ENCODE measurements at places on chromosomes 6 and 20. TPM values are rescaled to one million over a fixed set of nuclear protein-coding genes. Genes with fewer than 3 reads are reported as not detected.

The STMND1 gene
- not detected for polyA plus RNA-seq

GRCh38 chr6:28485482-28485881 is 30.1 kb downstream of the GPX6 start:
- no peak overlapping the region for H3K4me3 ChIP-seq
- DNase-seq: no peak
- peaks cover 11% of the 10 kb centered on the region for H3K4me1 ChIP-seq
- no peak overlapping the region for H3K27ac ChIP-seq

GRCh38 chr6:49966334-49966733 is 2.4 kb upstream of the DEFB114 start:
- H3K4me1 ChIP-seq: no peaks in the 10 kb centered on the region
- no peak overlapping the region for H3K4me3 ChIP-seq

DNA sequence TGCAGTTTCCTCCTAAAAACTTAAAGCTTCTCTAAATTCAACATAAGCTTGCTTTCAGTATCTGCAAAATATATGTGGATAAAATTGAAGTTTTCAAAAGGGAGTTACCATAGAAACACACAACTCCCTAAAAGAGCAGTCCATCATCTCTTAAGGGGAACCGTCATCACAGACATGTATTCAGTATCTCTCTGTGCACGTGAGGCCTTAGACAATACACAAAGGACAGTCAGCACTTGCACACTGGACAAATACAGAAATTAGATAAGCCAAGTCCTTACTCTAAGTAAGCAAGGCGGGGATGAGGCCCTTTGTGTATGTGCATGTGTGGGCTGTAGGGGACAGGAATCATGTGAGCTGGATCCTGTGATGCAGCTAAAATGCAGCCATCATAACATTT is 136.6 kb downstream of the BACH2 start:
- H3K27ac ChIP-seq: no peak overlapping the region
- H3K4me3 ChIP-seq: no peak overlapping the region
- H3K4me1 ChIP-seq: no peaks in the 10 kb centered on the region
- no peak for DNase-seq
- H3K36me3 ChIP-seq: no peaks in the 10 kb centered on the region

DNA sequence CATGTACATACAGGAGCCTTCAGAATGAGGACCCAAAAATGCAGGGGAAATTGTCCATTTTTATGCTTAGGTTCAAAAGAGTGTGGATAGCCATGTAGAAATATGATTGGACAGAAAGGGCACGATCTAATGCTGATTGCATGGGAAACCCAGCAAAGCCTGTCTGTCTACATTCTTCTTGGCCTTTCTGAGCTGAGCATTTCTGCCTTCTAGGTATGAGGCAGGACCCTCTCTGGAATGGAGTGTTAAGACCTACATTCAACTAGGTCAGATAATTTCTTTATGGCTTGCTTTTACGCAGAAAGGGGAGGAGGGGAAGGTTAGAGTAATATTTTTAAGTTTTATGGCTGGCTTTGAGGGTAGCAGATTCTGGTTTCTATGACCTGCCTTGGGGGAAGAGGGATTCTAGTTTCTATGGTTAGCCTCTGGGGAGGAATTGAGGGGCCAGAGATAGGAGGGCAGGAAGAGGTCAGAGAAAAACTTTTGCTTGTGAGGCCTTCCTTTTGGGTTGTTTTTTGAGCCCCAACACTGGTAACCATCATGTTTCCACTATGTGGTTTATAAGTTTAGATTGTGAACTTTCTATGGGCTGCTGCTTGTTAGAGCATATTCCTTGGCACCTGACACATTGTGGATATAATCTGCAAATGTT is 63.5 kb downstream of the LYRM2 start:
- H3K4me1 ChIP-seq: no peaks in the 10 kb centered on the region
- H3K36me3 ChIP-seq: no peaks in the 10 kb centered on the region
- H3K27ac ChIP-seq: no peak overlapping the region

The CNKSR3 gene
- polyA plus RNA-seq: 9.2 TPM

The PGK2 gene
- not detected for polyA plus RNA-seq

GRCh38 chr6:7640607-7641577 is 50.9 kb downstream of the SNRNP48 start:
- H3K36me3 ChIP-seq: no peaks in the 10 kb centered on the region
- no peaks in the 10 kb centered on the region for H3K27me3 ChIP-seq
- peak; percentile 64 for DNase-seq
- no peak overlapping the region for H3K27ac ChIP-seq
- peaks cover 14% of the 10 kb centered on the region for H3K4me1 ChIP-seq

GRCh38 chr6:13229205-13230085 is 98.9 kb downstream of the TBC1D7 start:
- no peaks in the 10 kb centered on the region for H3K27me3 ChIP-seq
- no peak overlapping the region for H3K27ac ChIP-seq
- H3K4me3 ChIP-seq: peak overlapping the region; percentile 2
- H3K36me3 ChIP-seq: no peaks in the 10 kb centered on the region
- peaks cover 13% of the 10 kb centered on the region for H3K4me1 ChIP-seq

DNA sequence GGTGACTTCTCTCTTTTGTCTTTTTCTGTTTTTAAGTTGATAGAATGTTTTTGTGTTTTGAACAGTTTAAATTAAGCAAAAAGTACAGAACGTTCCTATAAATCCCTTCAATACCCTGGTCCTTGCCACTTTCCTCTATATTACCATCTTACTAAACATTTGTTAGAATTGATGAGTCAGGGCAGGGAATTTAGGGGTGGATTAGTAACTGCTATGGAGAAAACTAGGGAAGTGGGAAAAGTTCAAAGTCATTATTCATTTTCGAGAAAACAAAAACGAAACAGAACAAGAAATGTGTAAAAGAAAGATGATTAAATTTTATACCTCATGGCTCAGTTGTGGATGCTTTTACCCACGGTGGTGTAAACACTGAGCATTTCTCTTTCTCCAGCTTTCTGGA is 240.4 kb upstream of the SULF2 start:
- no peaks in the 10 kb centered on the region for H3K36me3 ChIP-seq
- DNase-seq: no peak
- no peak overlapping the region for H3K4me3 ChIP-seq

GRCh38 chr6:29641430-29642148 is 8.6 kb upstream of the GABBR1 start:
- H3K4me3 ChIP-seq: no peak overlapping the region
- no peaks in the 10 kb centered on the region for H3K36me3 ChIP-seq
- no peak for DNase-seq

Measured in HepG2 (cell line).